M059J (cell line): ENCODE measurements at places on chromosomes 16 and 17.
A peak's percentile ranks its signal among the peaks of the same experiment; 100 is the strongest.

GRCh38 chr17:5466295-5466694, 2.5 kb downstream of the DHX33 start:
- DNase-seq = no peak

- DNase-seq = peak; percentile 65
Measured at GRCh38 chr17:55540414-55541091, 29.3 kb upstream of the SMIM36 start.

GRCh38 chr17:12958786-12959185, 59.0 kb downstream of the ELAC2 start:
- peak; percentile 57 for DNase-seq

DNA sequence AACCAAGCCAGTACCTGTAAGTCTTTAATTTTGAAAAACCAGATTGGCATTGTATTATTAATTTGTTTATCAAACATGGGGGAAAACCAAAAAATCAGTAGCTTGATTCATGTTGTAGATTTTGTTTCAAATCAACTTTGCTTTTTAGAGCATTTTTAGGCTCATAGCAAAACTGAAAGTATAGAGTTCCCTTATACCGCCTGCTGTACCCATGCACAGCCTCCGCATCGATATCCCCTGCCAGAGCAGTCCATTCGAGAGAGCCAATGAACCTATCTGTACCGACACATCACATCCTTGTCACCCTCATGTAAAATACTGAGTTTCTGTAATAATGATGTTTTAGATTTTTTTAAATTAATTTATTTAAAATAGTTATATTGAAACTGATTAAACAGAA, 16.2 kb upstream of the MRC2 start:
- DNase-seq = no peak

DNA sequence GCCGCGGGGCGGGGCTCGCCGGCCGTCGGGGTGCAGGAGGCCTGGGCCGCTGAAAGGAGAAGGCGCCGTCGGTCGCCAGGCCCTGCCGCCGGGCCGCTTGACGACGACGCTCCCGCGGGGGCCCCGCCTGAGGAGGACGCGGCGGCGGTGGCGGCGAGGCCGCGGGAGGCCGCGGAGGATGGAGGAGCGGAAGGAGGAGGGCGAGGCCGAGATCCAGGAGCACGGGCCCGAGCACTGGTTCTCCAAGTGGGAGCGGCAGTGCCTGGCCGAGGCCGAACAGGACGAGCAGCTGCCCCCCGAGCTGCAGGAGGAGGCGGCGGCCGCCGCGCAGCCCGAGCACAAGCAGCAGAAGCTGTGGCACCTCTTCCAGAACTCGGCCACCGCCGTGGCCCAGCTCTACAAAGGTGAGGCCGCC, 430 bp downstream of the HAPSTR1 start:
- peak; percentile 33 for DNase-seq

- DNase-seq = no peak
Measured at GRCh38 chr17:17626840-17627239, 35.3 kb upstream of the PEMT start.

- DNase-seq = no peak
Measured at GRCh38 chr17:69452664-69453260, 38.3 kb downstream of the MAP2K6 start.

DNA sequence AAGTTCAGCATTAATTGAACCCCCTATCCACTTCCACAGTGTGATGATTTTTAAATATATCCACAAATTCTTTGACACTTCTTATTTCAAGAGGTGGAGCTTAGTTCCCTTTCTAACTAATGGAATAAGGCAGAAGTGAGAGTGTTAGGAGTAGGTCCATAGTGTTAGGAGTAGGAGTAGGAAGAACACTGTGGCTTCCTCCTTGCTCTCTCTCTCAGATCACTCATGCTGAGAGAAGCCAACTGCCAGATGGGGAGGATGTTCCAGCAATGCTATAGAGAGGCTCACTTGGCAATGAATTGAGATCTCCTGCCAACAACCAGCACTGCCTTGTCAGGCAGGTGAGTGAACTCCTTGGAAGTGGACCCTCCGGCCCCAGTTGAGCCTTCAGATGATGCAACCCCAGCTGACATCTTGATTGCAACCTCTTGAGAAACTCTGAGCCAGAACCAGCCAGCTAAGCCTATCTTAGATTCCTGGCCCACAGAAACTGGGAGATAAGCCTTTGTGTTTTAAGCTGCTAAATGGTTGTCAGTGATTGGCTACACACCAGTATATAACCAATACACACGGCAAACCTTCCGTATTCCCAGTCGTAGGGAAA, 44.3 kb downstream of the SPECC1 start:
- DNase-seq = no peak

- peak; percentile 75 for DNase-seq
Measured at GRCh38 chr17:76585649-76586593, at the start of gene ST6GALNAC2. Gene ST6GALNAC2 (minus strand): TSS chr17:76585860. CDS start chr17:76585808, 52 bp downstream.

DNA sequence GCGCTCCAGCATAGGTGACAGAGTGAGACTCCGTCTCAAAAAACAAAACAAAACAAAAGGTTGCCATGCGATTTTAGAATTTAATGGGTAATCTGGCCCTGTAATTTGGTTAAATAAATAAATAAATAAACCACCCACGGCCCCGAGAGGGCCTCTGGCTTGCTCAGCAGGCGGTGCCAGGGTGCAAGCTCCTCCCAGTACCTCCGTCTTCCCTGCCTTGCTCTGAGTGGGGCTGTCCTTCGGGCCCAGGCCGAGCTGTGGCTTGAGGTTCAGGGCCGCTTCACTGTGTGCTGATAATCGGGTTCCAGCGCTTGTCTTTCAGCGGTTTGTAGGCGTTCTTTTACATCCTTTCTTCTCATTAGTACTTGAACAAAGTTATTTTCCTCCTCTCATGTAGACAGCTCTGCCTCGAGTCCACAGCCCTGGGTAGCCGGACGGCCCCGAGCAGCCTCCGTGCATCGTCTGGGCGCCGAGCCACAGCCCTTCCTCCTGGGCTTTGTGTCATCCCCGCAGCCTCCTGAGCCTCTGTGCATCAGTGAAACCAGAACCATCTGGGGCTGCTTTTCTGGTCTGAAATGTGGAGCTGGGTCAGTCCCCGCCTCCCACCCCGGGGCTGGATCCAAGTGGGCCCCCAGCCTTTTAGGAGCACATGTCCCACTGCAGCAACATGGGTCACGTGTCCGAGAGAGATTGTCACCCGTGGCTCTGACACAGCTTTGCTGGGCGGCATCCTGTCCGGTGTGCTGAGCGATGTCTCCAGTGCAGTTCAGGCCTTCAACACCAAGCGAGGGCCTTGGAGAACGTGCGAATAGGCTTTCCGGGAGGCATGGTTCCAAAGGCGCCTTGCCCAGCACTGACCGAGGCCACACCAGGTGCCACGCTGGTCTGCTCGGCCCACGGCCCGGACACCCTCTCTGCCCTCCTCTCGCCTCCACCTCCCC, 157.4 kb upstream of the CHMP6 start:
- peak; percentile 56 for DNase-seq
